AG09309 (cell line): ENCODE measurements at places on chromosomes 11 and 22.

DNA sequence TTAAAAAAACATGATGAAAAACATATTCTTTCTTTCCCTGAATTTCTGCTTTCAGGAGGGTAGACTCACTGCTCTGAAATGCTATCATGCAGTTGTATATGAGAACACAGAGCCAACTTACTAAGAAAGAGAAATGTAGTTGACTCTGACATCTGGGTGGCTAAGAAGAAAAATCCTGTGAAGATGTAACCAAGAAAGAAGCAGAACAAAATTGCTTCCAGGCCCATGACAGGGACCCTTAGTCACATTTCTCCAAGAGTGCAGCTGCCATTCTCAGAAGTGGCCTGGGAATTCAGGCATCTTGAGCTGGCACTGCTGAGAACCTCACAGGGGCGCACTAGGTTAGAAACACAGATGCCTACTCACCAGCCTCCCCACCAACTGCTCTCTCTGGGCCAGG, 73.6 kb downstream of the RPL27A start:
- no peak for DNase-seq

DNA sequence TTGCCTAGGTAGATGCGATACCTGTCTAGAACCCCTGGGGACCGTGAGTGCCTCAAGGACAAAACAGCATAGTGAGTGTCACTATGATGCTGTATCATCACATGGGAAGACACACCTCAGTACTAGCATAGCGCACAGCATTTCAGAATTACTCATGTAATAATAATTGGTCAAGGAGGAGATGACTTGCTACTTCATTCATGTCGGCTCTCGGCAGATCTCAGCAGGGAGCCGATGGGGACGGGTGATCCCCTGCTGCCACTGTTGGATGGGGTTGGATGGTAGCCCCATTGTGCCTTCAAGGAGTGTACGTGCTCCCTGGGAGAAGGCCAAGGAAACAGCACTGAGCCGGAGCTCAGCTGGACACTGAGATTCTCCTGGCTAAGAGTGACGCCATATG, 186.9 kb downstream of the EFCAB6 start:
- no peak for DNase-seq

DNA sequence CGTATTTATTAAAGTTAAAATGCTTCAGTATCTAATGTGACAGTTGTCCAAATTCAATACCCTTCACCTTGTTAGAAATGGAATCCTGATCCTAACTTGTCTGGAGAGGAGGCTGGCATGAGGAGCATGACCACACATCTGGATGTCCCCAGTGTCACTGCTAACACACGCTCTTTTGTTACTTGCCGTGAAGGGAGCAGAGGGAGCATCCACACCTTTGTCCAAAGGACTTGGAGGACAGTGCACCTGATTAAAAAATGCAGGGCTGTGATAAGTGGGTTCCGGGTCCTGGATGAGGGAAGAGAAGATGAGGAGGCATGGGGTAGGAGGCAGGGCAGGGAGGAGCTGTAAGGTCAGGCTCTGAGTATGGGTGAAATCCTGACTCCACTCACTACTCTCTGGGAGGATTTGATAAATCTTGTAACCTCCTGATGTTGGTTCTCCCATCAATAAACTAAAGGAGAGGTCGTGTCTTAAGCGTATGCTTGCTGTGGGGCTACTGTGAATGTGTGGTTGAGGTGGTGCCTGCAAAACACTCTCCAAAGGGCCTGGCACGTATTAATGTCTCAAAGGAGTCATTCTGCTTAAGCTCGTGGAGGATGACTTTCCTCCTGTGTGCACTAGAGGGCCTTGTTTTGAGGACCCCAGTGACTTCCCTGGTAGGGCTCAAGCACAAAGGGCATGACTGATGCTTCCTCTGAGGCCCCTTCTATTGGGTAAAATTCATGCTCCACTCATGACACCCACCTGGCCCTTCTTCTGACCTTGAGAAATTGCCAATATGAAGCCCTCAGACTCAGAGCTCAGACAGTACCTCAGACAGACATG, 16.8 kb upstream of the IGLL5 start:
- no peak for DNase-seq

GRCh38 chr11:68584991-68585524, 99.3 kb upstream of the GAL start:
- no peak for DNase-seq

GRCh38 chr11:85784480-85785265, 26.3 kb downstream of the SYTL2 start:
- DNase-seq: no peak

DNA sequence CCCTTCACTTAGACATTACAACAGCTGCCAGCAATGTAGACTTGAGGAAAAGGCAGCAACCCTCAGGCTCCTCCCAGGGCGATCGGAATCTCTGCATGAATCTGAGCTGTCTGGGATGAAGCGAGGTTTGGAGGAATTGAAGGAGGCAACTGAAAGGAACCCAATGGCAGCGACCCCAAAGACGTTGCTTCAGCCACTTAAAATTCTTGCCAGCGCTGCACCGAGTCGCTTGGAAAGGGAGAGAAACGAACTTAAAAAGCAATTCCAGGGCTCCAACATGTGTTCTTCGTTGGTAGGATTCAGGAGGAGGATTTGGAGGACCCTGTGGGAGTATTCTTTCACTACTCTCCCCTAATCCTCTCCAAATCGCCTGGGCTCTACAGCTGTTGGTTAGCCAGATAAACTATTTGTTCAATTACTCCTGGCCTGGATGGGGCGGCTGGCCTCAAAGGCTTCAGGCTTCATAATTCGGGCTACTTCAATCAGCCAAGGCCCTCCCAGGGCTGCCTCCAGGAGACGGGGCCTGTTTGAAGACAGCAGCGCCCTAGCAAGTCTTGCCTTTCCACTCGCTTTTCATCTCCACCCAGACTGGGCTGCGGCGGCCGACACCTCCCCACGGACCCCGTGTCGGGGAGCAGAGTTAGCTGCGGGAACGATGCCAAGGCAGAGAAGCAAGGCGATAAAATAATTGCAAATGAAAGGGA, 72.4 kb upstream of the TMEM45B start:
- DNase-seq: no peak

GRCh38 chr11:64251016-64251752, at the start of gene PLCB3:
Gene PLCB3, plus strand, starts transcription at chr11:64251530. Its CDS starts 120 bp downstream, at chr11:64251650.
- DNase-seq: no peak

DNA sequence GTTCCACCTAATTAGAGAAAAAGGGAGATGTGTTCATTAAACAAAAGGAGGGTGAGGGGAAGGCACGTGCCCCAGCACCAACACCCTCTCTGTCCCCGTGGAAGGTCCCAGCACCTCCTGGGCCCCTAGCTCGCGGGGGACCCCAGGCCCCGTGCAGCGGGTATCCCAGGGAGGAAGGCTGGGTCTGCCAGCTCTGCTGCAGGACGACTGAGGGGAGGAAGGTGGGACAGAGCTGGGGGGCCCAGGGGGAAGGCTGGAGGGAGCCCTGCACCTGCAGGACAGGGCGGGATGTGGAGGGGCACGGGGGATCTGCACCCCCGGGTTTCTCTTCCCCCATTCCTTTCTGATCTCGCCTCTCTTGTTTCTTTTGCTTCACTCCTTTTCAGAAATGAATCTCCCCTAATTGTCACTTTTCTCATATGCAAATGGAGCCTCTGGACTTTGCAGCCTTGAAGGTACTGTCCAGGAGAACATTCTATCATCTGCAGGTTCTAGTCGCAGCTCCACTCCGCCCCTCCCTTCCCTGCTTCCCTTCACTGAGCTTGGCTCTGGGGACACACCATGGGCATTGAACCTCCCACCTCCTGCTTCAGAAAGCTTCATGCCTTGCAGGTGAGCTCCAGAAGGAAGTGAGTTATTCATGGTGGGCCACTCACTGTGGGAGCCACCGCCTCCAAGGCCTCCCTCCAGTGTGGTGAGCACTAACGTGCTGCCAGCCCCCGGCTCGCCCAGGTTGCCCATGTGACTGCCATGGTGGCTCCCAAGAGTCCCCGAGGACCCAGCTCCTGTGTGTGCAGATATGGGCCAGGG, 111.0 kb downstream of the ST3GAL4 start:
- no peak for DNase-seq

GRCh38 chr11:7667460-7667859, 5.8 kb downstream of the CYB5R2 start:
- DNase-seq: no peak

DNA sequence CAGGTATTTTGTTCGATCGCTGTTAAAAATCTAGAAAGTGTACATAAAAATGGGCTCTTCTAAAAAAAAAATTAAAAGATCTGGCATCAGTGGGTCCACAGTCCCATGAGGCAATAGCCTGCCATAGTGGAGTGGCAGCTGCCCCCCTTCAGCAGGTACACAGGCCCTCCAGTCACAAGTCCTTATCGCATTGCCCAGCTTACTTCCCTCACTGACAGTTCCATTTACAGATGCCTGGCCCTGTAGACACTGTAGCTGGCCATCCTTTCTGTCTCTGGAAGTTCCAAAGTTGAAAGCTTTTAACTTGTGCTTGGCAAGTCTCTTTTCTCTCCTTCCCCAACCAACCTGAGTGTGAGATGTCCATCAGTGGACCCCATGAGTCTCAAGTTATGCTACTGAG, 11.4 kb downstream of the ZNRF3 start:
- no peak for DNase-seq

DNA sequence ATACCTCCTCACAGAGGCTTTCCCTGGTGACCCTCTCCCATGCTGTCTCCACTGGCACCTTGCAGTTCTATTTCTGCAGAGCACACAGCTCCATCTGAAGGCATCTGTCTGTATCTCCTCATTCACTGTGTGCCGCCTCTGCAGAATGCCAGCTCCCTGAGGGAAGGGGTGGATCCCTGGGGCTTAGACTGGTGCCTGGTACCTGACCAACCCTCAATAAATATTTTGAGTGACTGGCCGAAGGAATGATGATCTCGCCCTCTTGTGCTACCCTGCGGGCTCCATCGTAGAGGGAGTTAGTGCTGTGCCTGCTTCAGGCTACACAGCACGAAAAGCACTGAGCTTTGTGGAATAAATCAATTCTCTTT, 1.6 kb downstream of the CBX7 start:
- DNase-seq: no peak

GRCh38 chr11:14424096-14424495, 65.1 kb upstream of the RRAS2 start:
- no peak for DNase-seq

GRCh38 chr11:67351275-67352005, 1.9 kb downstream of the POLD4 start:
- DNase-seq: no peak

DNA sequence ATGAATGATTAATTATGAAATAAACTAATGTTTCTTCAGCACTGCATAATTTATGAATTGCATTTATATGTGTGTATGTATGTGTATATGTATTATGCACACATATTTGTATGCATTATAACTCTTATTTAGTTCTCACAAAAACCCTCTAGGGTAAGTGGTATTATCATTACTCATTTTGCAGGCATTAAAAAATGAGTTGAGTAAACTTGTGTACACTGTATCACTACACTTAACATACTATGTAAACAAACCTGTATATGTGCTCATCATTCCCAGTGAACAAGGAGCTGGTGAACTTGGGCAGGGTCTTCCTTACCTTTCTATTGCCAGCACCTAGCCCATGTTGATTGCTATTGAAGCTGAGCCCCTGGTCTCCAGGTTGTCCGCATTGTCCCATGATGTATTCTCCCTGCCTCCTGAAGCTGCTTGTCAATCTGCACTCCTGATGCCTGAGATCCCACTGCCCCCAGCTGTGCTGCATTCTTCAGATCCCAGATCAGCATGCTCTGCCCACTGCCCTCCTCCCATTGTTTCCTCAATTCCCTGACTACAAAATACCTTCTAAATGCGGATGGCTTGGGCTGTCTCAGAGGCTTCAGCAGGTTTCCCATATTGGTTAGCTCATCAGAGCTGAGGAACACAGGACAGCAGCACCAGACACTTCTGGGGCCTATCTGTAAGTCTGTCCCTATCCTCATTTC, 267.9 kb upstream of the SESN3 start:
- no peak for DNase-seq

- no peak for DNase-seq
These were observed 23.8 kb downstream of the CSNK2A3 start for GRCh38 chr11:11329062-11329806.

GRCh38 chr11:58625826-58626460, 3.5 kb downstream of the CNTF start:
- no peak for DNase-seq

DNA sequence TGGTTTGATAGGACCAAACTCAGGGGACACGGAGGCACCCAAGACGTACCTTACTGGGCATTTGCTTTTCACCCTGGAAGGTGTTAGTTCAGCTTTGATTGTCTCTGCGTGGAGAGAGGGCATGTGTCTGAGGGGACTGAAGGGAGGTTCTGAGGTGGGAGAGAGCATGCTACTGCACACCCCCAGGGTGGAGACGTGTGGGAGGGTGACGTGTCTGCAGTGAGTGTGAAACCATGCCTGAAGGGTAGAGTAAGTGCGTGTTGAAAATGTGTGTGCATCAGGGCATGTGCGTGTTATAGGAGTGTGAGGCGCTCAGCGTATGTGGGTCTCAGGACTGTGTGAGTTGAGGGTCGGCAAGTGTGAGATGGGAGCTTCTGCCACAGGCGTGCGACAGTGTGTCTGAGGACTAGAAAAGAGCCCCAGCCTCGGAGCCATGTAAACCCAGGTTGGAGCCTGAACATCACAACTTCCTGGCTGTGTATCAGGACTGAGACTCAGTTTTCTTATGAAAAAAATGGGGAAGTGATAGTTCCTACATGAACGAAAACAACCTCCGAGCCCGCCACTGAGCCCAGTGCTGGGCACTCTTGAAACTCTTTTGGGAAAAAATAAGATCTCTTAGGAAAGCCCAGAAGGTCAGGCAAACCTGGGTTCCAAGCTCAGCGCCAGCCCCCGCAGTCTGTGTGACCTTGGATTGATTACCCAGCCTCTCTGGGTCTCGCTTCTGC, 11.8 kb upstream of the KCNJ11 start:
- no peak for DNase-seq

- no peak for DNase-seq
These were observed 49.7 kb downstream of the TRIOBP start for GRCh38 chr22:37746366-37747079.

DNA sequence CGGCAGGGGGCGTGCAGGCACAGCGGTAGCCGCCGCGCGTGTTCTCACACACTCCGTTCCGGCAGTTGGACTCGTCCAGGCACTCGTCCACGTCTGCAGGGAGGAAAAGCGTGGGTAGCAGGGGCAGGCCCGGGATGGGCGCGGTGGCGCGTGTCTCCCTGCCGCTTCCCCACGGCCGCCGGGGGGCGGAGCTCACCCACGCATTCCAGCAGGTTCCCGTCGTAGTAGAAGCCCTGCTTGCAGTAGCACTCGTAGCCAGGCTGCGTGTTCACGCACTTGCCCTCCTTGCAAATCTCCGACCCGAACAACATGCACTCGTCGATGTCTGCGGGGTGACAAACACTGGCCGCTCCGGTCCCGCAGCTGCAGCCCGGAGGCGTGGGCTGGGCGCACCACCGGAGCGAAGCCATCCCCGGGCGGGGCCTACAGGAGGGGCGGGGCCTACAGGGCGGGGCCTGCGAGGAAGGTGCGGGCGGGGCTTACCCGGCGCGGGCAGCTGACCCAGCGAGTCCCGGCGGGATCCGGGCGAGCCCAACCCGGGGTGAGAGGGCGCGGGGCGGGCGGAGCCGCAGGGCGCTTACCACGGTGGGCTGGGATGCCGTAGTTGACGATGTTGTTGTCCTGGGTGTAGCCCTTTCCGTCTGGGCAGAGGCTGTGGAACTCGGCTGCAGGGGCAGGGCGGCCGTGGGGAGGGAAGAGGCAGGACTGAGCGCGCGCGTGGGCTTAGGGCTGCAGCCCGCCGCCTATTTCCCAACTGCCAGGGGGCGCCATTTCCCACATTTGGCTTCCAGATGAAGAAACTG, 15.6 kb downstream of the SCYL1 start:
- DNase-seq: peak; percentile 43
